ENCODE measurements at places on chromosomes 5 and 9.

GRCh38 chr5:87705876-87706275 is 293.1 kb upstream of the CCNH start:
- DNase-seq: no peak

- DNase-seq: no peak
These were observed 61.7 kb downstream of the RFX3 start for GRCh38 chr9:3464033-3464638.

- DNase-seq: no peak
These were observed 64.3 kb downstream of the RAPGEF1 start for GRCh38 chr9:131675437-131676022.

DNA sequence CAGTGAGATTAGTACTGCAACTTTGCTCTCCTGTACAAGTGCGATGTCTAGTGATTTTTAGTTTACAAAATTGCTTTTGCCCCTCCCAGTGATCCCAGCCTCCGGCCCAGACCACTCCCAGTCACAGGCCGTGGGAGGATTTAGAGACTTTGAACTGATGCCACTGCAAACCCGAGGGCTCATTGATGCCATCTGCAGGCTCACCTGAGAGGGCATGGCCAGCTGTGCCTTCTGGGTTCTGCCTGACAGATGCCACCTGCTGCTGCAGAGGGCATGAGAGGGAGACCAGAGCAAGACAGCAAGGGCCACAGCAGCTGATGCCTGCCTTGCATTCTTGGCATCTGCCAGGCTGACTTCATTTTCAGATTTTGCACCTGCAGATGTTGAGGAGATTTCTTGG is 593.8 kb downstream of the CDK5RAP2 start:
- DNase-seq: no peak

GRCh38 chr5:122391621-122392020 is 79.6 kb downstream of the SNCAIP start:
- DNase-seq: no peak

DNA sequence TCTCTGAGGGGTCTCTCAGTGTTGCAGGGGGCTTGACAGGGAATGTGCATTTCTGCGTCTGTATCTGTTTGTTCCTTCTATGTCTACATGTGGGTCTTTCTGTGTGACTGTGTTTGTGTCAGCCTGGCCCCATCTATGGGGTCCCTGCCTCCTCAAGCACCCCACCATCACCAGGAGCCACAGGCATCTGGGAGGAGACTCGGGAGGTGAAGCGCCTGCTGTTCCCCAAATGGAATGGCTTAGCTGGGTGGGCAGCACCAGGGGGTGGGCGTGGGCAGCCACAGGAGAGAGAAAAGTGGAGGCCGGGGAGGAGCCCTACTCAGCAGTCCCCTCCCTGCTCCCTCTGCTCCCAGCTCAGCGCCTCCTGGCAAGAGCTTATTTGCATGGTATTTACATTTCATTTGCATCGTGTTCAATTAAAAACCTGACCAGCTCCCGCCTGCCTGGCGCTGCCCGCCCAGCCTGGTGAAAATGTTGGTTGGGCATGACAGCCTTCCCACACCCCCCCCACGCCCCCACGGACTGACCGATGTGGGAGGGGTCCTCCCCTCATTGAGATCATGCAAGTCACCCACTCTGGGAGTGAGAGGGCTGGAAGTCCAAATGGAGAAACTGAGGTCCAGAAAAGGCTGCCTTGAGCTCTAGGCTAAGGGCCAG is 50.5 kb downstream of the CXXC5 start:
- no peak for DNase-seq

- DNase-seq: no peak
These were observed 30.8 kb downstream of the RASEF start for GRCh38 chr9:83032065-83032625.

DNA sequence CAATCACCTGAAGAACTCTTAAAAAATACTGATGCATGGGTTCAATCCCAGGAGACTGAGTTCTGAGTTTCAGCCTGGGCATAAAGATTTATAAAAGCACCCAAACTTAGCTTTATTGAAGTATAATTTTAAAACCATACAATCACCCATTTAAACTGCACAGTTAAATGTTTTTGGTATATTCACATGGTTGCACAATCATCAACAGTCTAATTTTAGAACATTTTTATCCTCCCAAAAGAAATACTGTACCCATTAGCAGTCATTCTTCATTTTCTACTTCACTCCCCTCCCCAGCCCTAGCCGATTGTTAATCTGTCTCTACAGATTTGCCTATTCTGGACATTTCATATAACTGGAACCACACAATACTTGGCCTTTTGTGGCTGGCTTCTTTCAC is 141.7 kb downstream of the ARSB start:
- no peak for DNase-seq

DNA sequence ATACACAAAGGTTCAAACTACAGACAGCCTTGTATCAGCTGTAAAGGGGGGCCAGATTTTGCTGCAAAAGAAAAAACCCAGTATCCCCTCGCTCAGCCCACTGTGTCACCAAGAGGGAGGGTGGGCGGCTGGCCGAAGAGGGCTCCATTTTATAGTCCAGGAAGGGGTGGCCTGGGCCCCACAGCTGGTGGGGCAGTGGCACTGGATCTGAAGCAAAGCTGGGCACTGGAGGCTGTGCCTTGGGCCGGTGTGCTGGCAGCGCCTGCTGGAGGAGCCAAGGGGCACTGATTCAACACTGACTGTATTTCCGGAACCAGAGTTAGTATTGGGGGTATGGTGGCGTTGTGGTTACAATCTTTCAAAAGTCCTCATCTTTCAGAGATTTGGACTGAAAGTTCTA is 9.1 kb downstream of the BRD3 start:
- DNase-seq: no peak

GRCh38 chr5:179912386-179912785 is 4.7 kb upstream of the TBC1D9B start:
- DNase-seq: no peak

DNA sequence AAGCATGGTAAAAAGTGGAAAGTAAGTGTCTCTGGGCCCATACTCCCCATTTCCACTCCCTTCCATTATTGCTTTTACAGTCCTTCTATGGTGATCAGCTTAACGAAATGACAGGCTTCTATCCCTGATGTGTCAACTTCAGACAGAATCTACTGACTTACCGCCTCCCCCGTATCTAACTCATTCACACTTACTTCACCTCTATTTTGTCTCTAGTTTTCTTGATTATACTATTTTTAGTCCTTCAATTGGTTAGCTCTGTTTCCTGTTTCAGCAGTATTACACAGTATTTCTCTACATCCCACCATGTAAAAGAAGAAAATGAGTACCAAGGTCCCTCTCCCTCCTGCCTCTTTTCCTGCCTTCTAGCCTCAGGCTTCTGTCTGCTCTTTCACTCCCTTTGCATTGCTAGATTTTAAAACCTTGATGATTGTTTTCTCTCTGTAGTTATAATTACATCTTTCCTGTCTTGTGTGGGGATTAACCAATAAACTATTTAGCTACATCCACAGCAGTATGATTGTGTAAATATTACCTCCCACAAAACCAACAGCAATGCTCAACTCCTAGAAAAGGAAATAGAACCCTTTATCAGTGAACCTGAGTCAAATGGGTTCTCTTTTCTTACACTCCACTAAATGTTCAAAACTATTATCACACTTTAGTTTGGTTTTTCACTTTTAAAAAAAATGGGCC is 53.4 kb downstream of the GNAQ start:
- no peak for DNase-seq

DNA sequence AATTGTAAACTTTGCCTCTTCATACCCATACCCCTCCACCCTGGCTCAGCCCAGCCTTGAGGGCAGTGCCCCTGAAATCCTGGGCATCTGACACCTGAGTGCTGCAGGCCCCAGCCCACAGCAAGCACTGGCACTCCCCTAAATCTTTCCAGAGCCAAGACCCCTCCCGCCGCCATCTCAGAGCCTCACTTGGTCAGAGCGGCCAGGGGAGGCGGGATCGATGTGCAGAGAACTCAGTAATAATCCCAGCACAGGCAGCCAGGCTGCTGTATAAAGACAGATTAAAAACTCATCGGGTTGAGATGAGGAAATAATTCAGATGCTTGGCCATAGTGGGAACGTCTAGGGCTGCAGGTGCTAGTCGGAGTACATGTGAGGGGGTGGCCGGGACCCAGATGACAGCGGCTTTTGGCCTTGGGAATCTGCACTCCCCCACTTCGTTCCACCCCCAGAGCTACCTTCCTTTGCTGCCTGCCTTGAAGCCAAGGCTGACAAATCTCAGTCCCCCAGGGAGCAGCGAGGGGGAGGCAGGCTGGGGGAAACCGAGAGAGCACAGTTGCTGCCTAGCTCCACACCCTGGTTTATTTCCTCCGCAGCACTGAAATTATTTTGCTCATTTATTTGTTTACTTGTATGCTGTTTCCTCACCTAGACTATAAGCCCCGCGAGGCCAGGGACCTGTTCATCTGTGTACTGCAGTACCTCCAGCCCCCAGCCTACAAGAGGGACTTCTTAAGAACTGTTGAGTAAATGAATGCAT is 19.5 kb upstream of the ARAP3 start:
- no peak for DNase-seq

- no peak for DNase-seq
These were observed 67.1 kb downstream of the ALDH7A1 start for GRCh38 chr5:126527892-126528291.

GRCh38 chr9:89621031-89621430 is 16.2 kb downstream of the GADD45G start:
- DNase-seq: no peak

- DNase-seq: no peak
These were observed 42.0 kb downstream of the FRMPD1 start for GRCh38 chr9:37692622-37693221.

DNA sequence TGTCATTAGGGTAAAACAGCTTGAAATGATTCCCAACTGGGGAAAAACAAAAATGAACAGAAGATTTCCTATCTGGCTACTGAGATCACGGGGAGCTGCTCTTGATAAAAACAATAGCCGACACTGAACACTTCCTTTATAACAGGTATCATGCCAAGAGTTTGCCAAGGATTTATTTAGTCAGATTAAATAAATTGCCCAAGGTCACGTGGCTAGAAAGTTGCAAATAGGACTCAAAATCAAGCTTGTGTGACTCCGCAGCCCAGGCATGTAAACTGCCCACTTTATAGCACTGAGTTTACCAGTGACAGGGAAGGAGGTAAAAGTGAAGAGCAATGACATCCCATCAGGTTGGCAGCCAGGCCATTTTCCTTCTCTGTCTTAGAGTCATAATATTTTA is 120.7 kb upstream of the ZNF618 start:
- DNase-seq: no peak

DNA sequence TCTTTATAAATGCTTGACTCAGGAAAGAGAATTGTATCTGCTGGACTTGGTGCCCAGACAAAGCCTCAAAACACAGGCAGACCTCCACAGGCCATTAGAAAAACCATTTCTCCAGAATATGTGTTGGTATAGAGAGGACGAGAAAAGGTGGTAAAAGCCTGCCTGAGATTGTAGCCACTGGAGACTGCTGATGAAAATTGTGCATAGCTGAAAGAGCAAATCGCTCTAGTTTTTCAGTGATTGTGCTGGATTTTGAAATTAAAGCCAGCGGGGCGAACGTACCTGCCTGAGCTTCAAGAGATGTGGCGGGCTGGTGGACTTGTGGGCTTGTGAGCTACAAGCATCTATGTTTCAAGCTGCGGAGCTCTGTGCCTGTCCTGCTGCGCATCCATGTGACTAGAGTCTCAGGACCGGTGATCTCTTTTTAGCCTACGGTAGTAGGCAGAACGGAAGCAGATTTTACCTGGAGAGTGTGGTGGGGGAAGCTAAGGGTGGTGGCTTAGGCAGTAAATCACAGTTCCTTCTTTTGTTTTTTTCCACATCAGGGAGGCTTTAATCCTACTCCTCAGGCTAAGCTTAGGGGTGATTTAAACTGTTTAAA is 193.6 kb downstream of the SREK1 start:
- DNase-seq: no peak

DNA sequence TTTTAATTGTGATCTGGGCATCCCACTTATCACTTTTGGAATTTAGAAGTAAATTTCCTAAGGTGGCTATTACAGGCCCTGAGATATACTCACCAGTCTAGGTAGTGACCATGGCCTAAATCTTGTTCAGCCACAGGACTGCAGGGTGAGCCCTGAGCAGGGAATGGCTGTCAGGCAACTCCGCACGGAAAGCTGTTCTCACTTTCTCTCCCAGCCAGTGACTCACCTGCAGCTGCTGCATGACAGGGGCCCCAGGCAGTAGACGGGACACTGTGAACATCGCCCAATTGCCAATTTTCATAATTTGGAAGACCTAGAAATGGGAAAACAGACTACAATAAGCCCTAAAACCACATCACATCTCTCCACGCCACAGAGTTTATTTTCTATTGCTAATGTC is 69.6 kb upstream of the TAF1L start:
- DNase-seq: no peak

GRCh38 chr5:96663608-96664007 is 1.4 kb downstream of the CAST start:
- DNase-seq: no peak

DNA sequence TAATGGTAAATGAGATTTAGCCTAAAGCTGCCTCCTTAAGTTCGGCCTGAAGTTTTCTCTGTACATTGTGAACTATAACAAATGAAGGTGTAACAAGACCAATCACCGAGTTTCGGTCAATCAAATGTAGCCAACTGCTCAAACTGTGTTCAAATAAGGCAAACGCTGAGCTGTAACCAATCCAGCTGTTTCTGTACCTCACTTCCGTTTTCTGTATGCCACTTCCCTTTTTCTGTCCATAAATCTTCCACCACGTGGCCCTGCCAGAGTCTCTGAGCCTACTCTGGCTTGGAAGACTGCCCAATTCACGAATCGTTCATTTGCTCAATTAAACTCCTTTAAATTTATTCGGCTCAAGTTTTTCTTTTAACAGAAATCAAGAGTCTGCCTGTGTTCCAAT is 193.5 kb upstream of the KLF9 start:
- no peak for DNase-seq

DNA sequence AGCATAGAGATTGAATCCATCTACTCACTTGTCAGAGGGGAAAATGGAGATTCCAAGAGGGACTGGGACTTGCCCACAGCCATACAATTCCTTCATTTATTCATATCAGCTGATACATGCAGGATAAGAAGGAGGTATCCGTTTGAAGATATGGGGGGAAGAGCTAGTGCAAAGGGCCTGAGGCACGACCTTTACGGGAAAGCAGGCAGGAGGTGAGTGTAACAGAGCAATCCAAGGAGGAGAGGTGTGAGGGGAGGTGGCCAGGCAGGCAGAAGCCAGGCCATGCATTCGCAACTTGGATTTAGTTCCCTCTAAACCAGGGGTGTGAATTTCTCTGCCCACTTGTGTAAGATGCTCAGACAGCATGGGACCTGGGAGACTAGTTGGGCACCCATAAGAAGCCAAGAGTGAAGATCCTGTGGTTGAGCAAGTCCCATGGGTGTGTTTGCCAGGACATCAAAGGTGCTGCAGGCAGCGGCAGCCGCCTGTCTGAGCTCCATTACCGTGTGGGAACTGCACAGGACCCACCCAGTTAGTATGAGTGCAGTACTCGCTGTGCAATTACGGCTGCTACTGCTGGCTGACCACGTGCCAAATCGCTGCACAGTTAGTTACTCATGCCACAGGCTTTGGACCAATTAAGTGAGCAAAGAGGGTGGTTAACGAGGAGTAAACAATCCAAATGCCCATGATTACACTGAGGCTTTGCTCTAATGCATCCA is 31.4 kb upstream of the FAT2 start:
- DNase-seq: no peak

- DNase-seq: no peak
These were observed 22.5 kb upstream of the JAKMIP2 start for GRCh38 chr5:147805030-147805454.

All from stimulated activated CD4-positive, alpha-beta T cell treated with anti-CD3 and anti-CD28 coated beads, TNF-alpha, amount 100 ng/mL, for 48 hours (primary cell).